NCI-H774 (cell line): ENCODE measurements at places on chromosomes 1 and 21.

DNA sequence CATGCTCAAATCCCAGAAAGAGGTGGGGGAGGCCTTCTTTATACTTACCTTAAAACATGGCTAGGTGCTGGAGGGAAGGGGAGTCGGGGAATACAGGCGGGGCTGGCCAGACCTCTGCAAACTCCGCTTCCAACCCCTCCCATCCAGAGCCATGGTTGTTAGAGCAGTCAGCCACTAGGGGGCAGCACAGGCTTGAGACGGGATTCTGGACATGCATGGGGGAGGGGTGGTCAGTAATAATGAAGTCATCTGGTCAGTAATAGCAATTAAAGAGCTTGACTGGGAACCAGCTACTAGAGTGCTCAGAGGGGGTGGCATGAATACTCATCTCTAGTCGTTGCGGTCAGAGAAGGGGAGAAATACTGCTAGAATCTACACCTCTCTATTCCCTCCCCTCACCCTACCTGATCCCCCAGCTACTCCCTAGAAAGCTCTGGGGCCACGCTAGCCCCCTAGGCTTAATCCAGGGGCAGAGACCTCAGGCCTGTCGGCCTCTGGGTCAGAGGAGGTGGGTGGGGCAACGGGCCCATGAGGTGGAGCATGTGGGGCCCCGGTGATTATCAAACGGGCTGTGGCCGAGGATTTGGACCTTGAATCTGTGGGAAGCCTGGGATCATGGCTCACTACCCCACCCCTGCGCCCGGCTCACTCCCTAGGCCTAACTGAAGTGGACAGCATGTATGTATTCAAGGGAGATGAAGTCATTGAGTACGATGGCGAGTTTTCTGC lies 2.9 kb downstream of the CASQ1 start:
- DNase-seq = peak; percentile 80

- DNase-seq = peak; percentile 2
Observed at GRCh38 chr1:157992031-157992832, 1.2 kb upstream of the KIRREL1 start.

DNA sequence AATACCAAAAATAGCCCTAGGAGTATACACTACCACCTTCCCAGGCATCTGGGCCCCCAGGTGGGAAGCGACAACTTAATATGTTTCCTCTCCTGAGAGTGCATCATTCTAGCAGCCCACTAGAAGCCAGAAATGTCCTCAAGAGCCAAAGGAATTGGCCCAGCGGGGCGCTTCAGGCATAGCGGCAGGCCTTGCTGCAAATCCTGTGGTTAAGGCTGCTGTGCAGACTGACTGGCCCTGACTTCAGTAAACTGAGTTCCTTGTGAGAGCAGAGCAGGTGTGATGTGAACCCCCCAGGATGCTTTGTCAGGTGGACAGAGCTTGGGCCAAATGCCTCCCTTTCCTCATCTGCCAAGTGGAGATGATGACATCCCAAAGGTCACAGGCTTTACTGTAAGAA lies 29.7 kb upstream of the LDLRAP1 start:
- DNase-seq = no peak

- no peak for DNase-seq
Observed at GRCh38 chr1:199856216-199856780, 171.2 kb upstream of the NR5A2 start.

DNA sequence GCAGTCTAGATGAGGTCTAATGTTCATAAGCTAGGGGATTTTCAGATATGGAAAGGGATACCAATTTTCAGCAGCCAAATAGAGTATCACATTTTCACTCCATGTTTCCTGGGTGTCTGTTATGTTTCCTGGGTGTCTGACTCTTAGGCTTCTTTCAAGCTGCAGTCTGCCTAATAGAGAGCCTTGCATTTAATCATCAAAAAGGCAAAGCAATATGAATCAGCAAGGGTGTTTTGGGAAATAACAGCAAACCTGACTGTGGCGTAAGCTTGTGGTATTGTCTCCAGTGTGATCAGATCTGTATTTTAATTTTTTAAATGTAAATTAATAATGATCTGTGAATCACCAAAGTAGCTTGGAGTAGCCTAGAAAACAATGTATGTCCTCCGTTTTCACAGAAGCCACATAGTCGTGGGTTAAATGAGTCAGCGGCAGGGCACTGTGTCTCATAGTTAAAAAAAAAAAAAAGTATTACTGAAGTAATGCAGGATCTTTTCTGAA lies 10.4 kb downstream of the LGALS8 start:
- no peak for DNase-seq

DNA sequence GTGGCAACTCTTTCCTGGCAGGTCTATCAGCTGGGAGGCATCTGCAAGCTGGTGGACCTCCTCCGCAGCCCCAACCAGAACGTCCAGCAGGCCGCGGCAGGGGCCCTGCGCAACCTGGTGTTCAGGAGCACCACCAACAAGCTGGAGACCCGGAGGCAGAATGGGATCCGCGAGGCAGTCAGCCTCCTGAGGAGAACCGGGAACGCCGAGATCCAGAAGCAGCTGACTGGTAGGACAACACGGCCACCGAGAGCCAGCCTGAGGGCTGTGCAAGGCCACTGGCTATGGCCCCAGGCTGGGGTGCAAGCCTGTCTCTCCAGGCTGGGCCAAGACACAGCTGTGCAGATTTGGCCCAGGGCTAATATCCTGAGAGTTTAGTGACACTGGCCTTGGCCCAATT lies 34.2 kb downstream of the PKP1 start:
- DNase-seq = no peak

GRCh38 chr1:41416552-41417334 lies 55.5 kb downstream of the FOXO6 start:
- DNase-seq = peak; percentile 76

GRCh38 chr1:10852486-10852885 lies 56.0 kb upstream of the CASZ1 start:
- DNase-seq = no peak

DNA sequence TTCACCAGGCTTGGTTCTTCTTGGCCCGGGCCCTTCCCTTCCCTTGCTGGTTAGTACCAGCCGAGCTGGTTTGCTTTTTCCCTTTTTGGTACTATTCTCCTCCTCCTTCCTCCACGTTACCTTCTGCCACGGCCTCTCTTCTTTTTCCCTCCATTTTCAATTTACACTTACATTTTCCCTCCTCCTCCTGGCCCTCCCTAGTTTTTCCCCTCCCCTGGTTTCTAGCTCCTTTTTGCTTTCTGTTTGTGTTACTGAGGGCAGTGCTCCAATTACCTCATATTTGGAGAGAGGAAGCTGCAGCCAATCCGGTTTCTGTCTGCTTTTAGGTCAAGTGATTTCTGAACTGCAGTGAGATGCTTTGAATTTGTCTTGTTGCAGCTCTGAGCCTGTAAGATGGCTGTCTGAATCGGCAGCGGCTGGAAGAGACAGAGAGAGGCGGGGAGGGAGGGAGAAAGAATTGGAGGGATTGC lies 63.7 kb downstream of the MACF1 start:
- peak; percentile 92 for DNase-seq

- no peak for DNase-seq
Observed at GRCh38 chr1:177983482-177984135, 13.8 kb upstream of the SEC16B start.

GRCh38 chr1:247496581-247497285 lies 38.8 kb upstream of the OR2B11 start:
- DNase-seq = peak; percentile 2
